Activated T-cell treated with anti-CD3 and anti-CD28 coated beads, Interleukin-2, amount 50 U/mL, for 24 hours (primary cell): ENCODE measurements at places on chromosomes 2 and 18.

GRCh38 chr2:74374509-74375205, 5.5 kb downstream of the DCTN1 start:
- DNase-seq = no peak

DNA sequence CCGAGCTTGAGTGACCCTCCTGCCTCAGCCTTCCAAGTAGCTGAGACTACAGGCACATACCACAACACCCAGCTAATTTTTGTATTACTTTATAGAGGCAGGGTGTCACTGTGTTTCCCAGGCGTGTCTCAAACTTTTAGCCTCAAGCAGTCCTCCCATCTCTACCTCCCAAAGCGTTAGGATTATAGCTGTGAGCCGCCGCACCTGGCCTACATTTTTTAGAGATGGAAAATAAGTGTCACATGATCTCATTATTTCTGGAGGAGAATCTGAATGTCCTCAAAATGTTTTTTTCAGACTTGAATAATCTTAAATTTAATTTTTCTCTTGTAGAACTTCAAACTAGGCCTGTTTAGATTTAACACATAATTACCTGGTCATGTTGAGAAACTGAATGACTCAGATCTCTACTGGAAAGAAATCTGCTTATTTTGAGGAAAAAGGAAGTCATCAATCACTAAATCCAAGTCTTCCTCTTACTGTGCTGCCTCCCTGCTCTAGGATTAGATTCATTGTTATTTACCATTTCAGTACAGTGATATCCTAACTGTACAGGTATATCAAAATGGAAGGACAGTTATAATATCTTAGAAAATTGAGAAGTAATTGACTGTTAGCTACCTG, 92.4 kb downstream of the COX7A2L start:
- DNase-seq = no peak

DNA sequence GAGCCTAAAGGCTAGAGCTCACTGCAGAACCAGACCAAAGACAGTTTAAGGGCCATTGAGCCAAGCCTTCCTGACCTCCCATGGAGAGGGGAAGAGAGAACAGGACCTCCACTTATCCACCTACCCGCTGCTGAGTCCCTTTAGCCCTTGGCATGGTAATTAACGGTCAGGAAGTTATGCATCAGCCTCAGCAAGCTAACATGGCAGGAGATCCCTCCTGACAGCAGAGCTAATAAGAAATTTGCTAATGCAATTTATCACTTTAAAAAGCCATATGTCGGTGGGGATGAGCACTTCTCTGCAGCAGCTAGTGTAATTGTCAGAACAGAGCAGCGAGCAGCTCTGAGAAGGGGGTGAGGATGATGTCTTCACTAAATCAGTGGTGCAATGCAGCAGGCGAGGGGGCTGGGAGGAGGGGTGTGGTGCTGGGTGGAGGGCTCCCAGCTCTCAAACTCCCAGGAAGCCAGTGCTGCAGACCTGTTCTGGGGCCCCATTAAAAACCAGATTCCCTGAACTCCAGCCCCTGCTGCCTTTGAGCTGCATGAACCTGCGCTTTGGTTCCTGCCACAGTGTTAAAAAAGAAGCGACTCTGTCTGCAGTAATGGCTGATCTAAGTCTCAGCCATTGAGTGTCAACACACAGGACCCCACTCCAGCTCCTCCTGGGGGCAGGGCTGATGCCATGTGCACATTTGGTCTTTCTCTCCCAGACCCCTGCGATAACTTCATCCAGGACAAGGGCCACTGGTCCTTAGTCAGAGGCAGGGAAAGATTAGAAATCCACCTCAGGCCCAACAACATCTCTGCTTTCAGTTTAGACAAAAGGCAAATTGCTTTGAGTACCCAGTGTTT, 84.2 kb upstream of the STPG4 start:
- DNase-seq = no peak

DNA sequence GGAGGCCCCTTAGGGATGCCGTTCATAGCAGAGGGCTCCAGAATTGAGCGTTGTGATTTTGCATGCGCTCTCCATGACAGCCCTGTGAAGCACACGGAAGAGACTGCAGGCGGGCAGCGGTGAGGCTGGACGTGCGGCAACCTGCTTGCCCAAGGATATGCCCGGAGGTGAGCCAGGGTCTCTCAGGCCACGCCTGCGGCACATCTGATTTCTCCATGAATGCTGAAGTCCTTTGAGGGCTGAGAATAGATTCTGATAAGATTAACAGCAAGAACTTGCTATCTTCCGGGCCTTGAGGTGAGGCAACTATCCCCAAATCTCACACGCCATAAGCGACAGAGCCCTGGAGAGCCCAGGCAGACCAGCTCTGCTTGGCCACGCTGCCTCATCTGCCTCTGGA, 55.6 kb upstream of the LAMA1 start:
- DNase-seq = no peak

DNA sequence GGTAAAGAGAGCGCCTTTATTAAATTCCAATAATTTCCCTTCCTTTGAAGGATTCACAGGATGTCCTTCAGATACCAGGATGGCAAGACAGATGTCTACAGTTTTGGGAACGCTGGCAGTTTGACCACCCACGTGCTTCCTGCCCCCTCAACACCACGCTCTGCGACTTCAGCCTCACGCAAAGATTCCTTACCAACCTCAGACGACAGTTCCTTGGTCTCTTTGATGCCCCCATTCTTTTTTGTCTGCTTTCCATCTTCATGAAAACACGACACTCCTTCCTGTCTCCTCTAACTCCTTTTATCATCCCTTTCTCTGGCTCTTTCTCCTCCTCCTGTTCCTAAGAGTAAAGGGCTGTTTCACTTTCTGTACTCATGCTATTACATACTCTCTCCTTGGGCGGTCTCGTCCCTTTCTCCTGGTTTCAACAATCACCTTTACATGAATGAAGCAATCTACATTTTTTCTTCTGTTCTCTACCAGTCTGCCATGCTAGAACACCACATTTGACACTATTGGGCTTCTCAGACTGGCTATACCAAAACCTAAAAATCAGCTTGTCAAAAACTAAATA, 189.9 kb upstream of the PGAP1 start:
- no peak for DNase-seq

- DNase-seq = no peak
Measured at GRCh38 chr18:41324934-41325333, 630.1 kb upstream of the PIK3C3 start.

DNA sequence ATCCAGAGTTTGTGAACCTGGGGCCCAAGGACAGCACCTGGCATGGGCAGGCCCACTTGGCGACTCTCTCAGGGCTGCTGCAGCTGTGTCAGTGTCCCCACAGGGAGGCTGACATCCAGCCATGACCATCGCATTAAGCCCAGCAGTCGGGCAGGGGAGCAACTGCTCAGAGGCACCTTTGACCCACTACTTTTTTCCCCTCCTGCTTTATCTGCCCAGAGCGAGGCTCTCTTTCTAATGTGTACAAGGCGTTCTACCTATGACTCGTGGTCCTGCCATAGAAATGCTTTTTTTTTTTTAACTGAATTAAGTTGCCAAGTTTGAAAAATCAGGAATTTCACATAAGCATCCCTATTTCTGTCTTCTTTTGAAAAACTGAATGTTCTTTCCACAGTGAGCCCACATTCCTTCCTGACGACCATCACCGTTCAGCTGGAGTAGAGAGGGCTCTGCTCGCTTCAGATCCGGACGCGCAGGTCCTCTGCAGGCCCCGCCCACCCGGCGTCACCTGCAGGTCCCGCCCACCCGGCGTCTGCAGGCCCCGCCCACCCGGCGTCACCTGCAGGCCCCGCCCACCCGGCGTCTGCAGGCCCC, 403 bp upstream of the CLUL1 start:
- no peak for DNase-seq

DNA sequence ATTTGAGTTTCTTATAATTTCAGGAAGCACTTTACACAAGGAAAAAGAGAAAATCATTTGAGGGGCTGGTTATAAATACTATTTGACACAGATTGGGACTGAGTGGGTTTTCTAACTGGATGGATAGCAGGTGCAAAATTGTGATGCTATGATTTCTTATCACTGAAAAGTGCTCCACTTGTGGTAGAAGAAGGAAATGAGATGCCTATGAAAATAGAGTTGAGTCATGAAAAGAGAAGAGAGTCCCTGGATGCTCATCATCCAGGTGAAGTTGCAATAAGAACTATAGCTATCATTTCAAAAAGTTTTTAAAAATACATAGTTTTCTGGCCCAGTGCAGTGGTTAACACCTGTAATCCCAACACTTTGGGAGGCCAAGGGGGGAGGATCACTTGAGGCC, 39.4 kb upstream of the NFE2L2 start:
- no peak for DNase-seq

- DNase-seq = no peak
Measured at GRCh38 chr2:56333812-56334485, 150.2 kb downstream of the CCDC85A start.

- no peak for DNase-seq
Measured at GRCh38 chr2:206353685-206354084, 79.2 kb downstream of the ZDBF2 start.

DNA sequence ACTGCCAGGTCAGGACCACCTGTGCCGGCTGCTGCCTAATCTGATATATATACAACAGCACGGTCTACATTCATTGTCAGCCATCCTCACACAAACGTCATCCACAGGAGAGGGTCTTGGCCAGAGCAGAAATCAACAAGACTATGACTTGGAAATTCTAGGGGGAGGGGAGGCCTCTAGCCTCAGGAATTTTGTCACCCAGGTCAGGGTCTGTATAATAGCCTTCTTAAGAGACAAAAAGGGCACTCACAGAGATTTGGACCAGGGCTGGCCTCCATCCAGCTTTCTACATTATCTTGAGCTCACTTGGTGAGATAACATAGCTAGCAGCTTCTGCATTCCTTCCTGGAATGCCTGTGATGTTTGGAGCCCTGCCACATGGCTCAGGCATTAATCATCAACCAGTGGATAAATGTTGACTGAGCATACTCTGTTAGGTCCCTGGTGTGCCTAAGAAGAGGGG, 50.4 kb upstream of the CTIF start:
- no peak for DNase-seq

DNA sequence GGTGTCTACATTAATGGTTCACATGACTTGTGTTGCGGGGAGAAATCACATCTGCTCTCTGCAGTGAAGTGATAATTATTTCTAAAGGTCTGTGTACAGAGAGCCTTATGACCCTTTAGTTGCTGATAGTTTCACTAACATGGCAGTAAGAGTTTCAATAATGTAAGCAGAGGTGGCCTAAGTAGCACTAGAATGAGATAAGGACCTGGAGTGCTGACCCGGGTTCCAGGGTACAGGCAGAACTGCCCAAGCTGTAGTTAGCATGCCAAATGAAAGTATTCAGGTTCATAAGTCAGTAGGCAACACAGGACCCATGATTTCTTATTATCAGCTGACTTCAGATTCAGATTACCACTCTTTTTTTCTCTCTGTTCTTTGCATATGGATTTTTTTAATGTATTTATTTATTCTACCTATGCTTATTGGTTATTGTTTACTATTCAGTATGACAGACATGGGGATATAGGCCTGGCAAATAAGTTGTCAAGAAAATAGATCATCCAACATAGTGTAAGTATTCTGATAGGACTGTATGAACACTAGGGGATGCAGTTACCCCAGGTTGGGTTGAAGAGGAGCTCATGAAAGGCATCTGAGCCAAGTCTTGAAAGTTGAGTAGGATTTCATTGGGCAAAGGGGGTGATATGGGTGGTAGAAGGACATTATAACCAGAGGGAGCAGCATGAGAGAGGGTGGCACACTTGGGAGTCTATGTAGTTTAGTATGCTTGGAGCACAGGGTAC, 105.2 kb downstream of the CCDC85A start:
- no peak for DNase-seq

DNA sequence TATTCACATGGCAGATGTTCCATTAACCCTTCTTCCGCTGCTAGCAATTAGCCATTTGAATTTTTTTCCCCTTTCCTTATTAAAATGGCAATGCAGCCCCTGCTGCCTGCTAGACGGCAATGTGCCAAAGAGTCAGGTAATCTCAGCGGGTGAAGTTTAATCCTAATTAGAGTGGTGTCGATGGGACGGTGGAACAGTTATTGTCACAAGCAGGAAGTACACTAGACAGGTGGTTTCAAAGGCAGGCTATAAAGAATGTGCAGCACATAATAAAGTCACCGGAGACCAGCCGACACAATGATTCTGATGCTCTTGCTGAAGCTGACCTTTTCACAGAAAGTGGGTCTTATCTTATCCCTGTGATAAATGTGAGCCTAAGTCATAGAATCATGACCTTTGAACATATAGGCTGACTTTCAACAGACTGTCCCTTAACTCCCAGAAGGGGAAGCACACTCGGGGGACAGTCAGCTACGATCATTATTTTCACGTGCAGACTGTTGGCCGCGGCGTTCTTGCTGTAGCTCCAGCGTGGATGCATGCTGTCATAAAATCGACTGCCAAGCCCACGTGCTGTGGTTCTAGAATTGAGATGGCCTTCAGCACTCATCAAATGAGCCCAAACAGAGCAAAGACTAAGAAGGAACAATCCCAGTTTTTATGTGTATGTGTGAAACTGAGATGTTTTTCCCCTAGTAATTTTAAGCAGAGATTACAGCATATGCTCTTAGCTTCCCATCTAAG, 926.2 kb upstream of the SOX11 start:
- no peak for DNase-seq
